ENCODE measurements at places on chromosomes 7 and 10. TPM values are rescaled to one million over a fixed set of nuclear protein-coding genes. Genes with fewer than 3 reads are reported as not detected.

Gene CALML3
- not detected for total RNA-seq

Gene GDF10
- 1.7 TPM for total RNA-seq

- no peak for DNase-seq
These were observed 12.7 kb upstream of the AKR1B10 start for GRCh38 chr7:134514663-134515062.

DNA sequence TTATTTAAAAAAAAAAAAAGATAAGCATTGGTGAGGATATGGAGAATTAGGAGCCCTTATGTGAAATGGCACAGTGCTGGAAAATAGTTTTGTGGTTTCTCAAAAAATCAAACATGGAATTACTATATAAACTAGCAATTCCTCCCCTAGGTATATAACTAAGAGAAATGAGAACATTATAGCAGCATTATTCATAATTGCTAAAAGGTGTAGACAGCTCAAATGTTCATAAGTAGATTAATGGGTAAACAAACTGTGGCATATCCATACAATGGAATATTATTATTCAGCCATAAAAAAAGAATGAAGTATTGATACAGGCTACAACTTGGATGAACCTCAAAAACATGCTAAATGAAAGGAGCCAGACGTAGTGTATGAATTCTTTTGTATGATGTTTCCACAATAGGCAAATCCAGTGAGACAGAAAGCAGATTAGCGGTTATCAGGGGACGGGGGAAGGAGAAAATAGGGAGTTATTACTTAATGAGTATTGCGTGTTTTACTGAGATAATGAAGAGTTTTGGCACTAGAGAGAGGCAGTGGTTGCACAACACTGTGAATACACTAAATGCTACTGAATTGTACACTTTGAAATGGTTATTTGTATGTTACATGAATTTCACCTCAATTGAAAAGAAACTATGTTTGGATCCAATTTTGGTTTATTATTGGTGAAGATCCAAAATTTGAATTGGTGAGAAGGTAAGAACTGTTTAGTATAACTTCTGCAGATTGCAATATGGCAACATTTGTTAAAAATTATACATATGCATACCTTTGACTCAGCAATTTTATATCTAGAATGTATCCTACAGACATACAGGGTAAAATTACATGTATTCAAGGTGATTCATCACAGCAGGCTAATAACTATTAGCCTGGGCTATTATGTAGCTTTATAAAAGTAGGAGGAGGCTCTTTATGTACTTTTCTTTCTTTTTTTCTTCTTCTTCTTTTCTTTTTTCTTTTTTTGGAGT lies 69.7 kb downstream of the VCL start:
- DNase-seq, result no peak

GRCh38 chr7:143323653-143324052 lies 7.7 kb downstream of the CLCN1 start:
- DNase-seq, result no peak

GRCh38 chr10:48224979-48225560 lies 49.4 kb downstream of the FRMPD2 start:
- DNase-seq, result no peak

Gene LIPJ
- not detected for total RNA-seq

Data from cardiac septum (tissue), 1 donor.